ENCODE measurements at places on chromosomes 13 and 19.
A peak's percentile ranks its signal among the peaks of the same experiment; 100 is the strongest.

DNA sequence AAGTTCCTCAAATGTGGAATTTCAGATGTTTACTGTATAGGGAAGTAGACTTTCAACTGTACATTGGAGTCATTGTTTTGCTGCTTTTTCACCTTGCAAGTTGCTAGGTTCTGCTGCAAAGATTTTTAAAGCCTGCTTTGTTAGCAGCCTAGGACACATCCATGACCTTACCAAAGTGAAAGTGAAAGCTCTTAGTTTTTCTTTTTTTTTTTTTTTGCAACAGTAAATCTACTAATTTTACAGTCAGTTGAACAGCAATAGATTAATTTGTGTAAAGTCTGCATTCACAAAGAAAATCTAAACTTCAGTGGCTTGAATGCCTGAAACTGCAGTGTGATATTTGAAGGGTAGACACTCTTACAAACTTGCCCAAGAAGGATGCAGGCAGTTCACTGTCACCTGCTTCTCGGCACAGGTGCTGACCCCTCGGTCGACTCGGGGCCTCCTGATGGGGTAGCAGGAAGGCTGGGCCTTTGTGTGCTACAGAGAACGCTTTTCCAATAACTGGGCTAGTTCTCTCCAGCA, 5.0 kb upstream of the MTIF3 start:
- no peak for DNase-seq

GRCh38 chr19:13092606-13093235, 9.9 kb downstream of the LYL1 start:
- DNase-seq, result no peak

DNA sequence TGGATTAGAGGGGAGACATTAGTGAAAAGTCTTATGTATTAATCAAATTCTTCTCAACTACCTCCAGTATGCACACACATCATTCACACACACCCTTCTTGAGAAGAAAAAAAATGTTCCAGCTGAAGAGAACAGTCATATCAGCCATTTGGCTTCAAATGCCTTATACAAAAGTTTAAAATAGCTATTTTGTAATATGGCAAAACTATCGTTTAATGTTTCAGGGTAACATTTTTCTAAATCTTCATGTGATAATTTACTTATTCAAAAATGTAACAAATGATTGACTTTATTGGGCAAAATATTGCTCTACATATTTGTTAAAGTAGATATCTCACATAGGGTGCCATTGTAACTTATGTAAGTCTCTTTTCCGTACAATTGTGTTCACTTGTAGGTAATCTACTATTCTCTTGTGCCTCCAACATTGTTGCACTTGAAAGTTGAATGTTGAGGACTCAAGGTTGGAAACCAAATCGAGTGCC, 13.6 kb downstream of the ZIC2 start:
- peak; percentile 25 for DNase-seq

- DNase-seq, result no peak
These were observed 1.4 kb downstream of the FZR1 start for GRCh38 chr19:3507371-3508120.

- DNase-seq, result no peak
These were observed 65.2 kb upstream of the ZNF599 start for GRCh38 chr19:34838248-34838647.

GRCh38 chr19:8336660-8337059, 6.4 kb downstream of the KANK3 start:
- peak; percentile 58 for DNase-seq

DNA sequence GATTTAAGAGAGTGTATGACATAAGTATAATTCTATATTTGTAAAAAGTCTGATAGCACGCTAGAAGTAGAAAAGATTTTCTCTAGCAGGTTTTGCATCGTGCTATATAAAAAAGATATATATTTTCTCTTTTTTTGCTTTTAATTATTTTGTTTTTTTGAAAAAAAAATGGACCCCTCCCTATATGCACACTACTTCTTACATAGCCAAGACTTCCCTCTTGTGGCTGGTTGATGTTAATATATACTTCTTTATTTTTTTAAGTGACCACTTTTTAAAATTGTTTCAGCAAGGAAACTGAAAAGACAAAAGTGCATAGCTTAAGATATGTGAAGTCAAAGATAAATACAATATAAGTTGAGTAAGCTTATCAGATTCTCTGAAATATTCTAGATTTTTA, 1202.8 kb downstream of the DIAPH3 start:
- DNase-seq, result peak; percentile 23

GRCh38 chr19:10552510-10553053, 8.9 kb downstream of the ATG4D start:
- peak; percentile 96 for DNase-seq

- peak; percentile 57 for DNase-seq
These were observed 6.0 kb downstream of the PLPPR2 start for GRCh38 chr19:11361037-11361770.

DNA sequence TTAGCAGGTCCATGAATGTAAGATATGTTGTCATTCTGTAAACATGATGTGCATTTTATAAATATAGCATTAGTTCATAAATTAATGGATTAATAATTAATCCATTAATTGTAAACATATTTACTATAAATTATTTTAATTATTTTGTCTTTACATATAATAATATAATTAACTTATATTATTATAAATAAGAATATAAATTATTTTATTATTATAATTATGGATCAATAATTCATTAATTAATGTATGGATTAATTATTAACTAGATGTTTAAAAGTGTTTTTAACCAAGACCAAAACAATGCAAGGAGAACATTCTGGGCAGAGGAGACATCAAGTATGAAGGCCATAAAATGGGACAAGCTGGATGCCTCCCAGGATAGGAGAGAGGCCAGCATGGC, 72.0 kb downstream of the RUBCNL start:
- no peak for DNase-seq

DNA sequence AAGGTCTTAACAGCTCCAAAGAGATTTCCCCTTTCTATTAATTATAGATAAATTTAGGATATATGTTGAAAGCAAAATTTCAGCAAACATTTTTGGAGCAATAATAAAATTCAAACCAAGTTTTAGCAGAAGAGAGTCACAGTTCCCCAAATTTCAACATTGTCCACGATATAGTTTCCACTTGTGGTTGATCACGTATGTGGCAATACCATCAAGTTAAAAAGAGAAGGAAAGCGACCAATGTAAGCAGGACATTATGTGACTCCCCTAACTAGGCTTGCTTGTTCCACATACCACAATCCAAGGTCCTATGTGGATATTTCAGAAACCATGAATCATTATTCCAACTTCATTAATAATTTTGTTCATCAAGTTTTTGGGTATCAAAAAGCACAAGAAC, 52.8 kb downstream of the ELF1 start:
- DNase-seq, result no peak

- no peak for DNase-seq
These were observed 7.9 kb downstream of the IFNL1 start for GRCh38 chr19:39304185-39304513.

DNA sequence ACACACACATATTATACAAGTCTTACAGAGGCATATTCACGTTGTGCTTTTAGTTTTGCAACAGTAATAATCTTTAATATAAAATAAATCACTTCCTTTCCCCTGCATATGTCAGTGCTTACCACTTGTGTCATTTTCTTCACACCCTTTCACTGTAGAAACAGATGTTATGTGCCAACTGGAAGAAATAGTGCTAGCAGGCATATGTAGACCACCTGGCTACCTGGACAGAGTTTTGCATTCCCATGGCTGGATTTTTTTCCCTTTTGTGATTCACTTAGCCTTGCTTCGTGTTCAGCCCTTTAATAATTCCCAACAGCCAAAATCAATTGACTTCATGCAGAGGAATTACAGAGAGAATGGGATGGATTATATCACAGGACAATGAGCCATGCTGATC, 399.1 kb upstream of the SPRY2 start:
- no peak for DNase-seq

- peak; percentile 77 for DNase-seq
These were observed 1.1 kb upstream of the SMIM24 start for GRCh38 chr19:3481241-3482090.

- DNase-seq, result no peak
These were observed 37.1 kb downstream of the DZIP1 start for GRCh38 chr13:95607366-95607765.

GRCh38 chr13:103168901-103169508, 102.8 kb upstream of the SLC10A2 start:
- no peak for DNase-seq

- DNase-seq, result no peak
These were observed 65.9 kb downstream of the SERP2 start for GRCh38 chr13:44439452-44440024.

- DNase-seq, result peak; percentile 83
These were observed 3.8 kb downstream of the GRIK5 start for GRCh38 chr19:42066075-42066754.

DNA sequence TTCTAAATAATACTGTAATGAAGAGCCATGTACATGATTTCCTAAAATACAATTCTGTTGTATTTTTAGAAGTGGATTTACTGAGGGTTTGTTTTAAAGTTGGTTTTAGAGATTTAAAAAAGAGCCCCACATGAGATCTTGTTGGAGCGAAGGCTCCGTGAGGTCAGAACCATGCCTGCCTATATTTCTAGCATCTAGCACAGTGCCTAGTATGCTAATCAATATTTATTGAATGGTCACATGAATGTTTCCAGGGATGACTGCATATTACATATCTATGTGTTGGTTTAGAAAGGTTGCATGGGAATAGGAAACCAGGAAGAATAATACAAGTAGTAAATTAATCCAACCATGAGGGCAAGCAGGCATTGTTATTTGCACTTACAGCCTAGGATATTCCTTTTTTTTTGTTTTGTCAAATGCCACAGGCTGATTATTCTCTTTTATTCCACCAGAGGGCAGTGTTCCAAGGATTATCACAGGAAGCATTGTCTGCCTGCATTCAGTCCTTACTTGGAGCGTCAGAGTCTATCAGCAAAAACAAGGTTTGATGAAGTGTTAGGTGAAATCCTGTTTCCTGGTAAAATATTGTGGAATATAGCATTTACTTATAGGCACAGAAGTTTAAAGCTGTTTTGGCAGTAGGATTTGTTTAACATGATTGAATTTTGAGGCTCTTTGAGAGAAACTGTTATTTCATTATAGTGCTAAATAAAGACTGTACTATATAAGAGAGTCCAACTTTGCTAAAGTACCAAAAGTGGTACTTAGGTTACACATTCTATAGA, 46.8 kb downstream of the COG3 start:
- DNase-seq, result peak; percentile 90

DNA sequence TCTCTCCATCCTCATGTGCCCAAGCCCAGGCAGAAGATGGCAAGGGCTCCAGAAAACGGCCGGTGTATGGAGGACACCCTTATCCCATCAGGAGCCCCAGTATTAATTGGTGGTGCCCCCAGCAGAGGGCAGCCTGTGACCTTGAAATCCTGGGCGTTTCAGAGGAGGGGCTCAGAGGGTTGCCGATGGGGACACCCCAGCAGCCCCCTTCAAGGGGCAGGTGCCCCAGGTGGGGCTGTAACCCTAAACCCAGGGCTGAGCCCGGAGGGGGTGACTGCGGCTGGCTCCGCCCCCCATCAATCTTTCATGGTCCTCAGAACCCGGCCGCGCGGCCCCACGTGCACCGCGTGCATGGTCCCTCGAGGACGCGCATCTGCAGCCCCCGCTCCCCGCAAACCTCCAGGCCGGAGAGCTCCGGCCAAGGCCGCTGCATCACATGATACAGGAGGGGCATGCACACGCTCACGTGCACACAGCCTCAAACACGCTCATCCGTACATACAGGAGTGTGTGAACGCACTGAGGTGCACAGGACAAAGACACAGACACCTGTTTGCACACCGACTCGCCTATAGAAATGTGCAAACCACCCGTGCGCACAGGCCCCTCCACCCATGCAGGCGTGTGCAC, 949 bp downstream of the RAB3A start:
- DNase-seq, result peak; percentile 42

GRCh38 chr13:98050041-98050466, 92.8 kb upstream of the FARP1 start:
- no peak for DNase-seq

GRCh38 chr13:21176982-21177284, 475 bp downstream of the MRPL57 start:
- no peak for DNase-seq

DNA sequence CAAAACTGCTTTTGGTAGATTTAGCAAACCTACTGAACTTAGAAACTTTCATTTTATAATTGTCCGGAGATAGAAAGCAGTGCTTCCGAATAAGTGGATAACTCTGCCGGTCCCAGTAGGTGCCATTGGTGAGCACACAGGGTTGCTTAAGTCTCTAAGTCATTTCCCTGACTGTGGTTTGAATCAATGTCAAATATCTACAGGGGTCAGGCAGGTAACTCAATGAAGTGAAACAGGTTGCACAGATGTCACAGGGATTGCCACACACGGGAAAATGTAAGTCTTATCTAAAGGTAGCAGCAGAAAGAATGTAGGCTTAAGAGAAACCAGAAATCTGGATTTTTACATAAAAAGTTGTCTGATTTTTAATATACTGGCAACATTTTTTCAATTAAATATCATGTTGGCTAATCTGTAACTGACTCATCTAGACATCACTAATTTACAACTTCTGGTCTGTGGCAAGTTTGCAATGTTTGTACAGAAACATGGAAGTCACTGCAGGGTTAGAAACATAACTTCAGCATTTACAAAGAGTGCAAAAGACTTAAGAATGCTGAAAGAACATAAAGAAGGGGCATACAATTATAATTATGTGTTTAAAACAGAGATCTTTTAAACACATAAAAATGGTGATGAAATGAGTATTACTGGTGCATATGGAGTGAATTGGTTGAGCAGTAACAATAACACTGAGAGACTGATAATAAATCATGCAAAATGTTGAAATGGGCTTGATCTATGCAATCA, 14.3 kb upstream of the LRRC63 start:
- no peak for DNase-seq

- peak; percentile 86 for DNase-seq
These were observed 552 bp upstream of the ZNF816 start for GRCh38 chr19:52963247-52963618.

- DNase-seq, result no peak
These were observed 114.5 kb downstream of the KLF5 start for GRCh38 chr13:73173279-73173811.

- DNase-seq, result peak; percentile 4
These were observed 51.5 kb downstream of the RASA3 start for GRCh38 chr13:114080739-114081561.

DNA sequence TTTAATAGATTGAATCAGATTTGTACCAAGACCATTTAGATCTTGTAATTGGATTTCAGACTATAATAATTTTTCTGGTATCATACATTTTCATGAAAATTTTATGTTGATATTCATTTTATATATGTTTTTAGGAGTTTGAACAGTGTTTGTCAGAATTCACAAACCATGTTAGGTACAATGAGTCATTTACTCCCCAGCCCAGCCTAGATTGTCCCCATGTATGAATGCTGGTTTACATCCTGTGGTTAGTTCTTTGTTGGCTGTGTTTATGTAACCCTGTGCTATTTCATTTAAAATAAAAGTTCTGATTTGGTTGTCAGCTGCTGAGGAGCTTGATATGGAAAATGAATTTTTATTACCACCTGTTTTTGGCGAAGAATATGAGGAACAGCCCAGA, 96.7 kb downstream of the GJA3 start:
- DNase-seq, result peak; percentile 23

- DNase-seq, result peak; percentile 50
These were observed 1.2 kb upstream of the ACP7 start for GRCh38 chr19:39082745-39083598.

All from osteoblast (primary cell).